ENCODE measurements at places on chromosomes 3 and 15.

GRCh38 chr3:75192146-75192616 is 471.9 kb upstream of the FRG2C start:
- DNase-seq, result peak; percentile 60

DNA sequence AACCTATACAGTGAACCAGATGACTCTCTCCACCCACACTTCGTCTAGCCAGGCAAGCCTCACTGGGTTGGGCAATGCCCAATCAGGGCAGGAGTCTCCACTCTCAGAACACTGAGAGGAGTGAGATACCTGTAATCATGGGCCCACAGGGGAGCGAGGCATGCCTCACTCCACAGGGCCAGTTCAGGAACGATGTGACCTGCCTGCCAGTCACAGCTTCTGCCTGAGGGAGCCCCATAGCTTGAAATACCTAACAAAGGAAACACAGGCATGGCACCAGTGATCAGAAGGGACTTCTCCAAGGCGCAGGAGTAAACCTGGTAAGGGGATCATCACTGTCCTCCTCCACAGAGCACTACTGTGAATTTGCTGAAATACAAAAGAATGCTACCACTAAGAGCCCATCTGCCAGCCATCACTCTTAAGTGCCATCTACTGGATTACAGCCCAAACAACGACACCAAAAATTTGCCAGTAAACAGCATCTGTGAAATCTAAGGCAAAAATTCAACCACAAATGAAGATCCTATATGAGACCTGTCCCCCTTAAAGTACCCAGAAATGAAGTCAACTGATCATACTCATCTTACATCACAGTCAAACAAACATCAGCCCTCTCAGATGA is 689.9 kb upstream of the SEMA6D start:
- no peak for DNase-seq

GRCh38 chr3:184335291-184335660 is 2.1 kb upstream of the FAM131A start:
- DNase-seq, result no peak

DNA sequence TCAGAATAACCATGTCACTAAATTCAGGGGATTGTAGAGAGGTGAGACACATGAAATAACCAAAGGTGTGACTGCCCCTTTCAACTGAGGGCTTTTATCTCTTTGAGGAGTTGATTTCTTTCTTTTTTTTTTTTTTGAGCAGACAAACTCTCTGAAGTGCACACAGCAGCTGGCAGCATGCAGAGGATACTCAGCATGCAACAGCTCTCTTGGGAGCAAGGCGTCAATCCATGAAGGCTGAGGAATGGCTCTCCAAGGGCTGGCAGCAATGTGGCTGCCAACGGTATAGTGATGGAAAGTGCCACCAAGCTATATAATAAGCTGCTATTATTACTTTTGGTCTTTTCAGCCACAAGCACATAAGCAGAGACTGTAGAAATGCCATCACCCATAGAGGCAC is 226.7 kb upstream of the FEZF2 start:
- DNase-seq, result no peak

DNA sequence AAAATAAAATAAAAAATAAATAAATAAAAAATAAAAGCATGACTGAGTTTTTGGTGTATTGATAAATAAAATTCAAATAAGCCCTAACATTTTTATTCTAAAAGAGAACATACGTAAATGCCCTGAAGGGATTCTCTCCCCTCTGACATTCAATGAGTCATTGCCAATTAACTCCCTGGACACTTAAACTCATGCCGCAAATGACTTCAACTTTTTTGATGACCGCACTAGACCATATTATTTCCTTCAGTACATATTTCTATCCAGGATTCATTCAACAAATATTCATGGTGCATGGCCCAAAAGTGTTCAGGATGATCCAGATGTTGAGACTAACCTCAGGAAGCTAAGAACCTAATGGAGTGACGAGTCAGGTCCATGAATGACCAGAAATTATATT is 195.9 kb upstream of the LRRN1 start:
- no peak for DNase-seq

DNA sequence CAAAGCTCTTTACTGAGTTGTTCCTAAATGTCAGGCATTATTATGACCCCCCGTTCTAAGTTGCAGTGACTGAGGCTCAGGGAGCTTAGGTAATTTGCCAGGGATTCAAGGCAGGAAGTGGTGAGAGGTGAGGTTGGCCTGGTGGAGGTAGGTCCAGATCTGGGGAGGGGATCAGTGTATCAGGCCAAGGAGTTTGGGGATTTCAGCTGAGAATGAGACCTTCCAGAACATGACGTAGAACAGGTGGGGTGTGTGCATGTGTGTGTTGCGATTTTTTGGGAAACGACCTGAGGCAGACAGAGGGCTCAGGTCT is 41.1 kb upstream of the MRPS22 start:
- no peak for DNase-seq

DNA sequence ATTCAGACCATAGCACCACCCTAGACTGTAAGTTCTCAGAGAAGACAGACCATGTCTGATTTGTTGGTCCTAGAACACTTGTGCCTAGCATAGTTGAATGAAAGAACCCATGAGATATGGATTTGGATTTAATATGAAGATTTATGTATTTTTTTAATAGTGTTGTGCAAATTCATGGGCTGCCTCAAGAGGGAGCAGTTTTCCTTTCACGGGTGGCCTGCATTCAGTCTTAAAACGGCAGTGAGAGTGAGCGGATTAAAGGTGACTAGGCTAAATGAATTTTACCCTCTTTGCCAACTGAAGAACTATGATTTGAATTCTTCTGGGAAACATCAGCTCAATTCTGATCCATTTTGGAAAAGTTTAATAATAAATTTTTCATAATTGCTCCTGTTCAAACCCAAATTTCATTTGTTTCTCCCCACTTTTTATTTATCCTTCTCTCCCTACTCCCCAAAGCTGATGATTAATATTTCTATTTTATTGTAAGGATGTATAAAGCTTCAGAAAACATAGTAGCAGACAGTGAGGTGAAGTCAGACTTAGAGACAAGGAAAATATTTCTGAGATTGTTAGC is 67.3 kb downstream of the MORC1 start:
- DNase-seq, result peak; percentile 33

DNA sequence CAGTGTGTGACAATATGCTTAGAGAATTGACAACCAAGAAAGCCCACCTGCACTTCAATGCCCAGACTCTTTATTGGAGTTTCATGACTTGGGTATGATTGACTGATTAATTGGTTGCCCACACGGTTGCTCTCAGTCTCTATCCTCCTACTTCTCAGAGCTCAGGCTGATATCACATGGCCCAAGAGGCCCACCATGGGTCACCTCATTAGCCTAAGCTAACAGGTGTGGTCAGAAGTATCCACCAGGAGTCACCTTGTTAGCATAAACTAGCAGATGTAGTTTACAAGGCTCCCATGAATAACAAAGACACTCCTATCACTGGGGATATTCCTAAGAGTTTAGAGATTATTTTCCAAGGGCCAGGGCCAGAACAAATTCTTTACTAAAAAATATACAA is 120.2 kb upstream of the MBNL1 start:
- no peak for DNase-seq

DNA sequence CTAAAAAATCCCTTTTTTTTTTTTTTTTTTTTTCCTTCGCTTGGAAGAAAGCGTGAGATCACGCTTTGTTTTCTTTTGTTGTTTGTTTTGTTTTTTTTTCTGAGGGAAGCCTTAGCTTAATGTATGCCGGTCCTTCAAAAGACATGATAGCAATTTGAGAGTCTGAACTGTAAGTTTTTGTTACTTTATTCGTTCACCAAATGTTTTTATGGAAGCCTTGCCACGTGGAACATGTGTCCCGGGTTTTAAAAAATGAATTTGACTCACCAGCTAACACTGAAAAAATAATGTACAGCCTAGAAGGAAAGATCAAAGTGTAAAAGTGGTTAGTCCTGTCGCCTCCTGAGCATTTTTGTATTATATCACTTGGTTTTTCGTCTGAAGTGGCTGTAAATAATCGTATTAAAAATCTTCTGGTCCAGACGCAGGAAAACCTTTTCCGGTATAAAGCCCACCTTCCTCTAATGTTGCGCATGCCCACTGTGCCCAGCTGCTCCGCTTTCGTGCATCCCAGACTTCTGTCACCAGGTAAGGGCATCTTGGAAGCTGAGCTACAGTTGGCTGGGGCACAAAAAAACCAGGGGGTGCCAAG is 795 bp upstream of the MYNN start:
- DNase-seq, result peak; percentile 84

DNA sequence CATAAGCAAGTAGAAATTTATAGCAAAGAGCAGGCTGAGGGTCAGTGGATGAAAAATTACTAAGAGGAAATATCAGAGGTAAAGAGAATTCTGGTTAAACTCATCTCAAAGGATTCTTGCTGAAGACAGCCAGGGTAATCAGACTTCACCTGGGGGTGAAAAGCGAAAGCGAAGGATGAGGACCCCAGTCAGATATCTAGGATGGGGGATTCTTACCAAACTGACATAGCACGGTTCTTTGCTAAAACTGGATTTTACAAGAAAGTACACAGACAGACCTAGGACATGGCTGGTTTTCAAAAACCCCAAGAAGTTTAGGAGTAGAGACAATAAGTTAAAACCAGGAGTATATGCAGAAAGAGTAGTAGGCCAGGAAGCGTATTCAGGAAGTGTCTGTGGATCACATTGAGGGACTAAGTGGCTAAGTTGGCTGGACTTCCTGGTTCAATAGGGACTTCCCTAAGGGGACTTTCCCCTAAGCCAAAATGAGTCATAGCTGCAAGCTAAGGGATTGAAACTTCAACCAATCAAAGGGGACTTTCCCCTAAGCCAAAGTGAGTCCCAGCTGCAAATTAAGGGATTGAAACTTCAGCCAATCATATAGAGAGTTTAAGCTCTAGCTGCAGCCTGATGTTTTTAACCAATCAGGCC is 2.4 kb upstream of the CFAP91 start:
- peak; percentile 36 for DNase-seq

GRCh38 chr3:10744098-10744465 is 71.9 kb upstream of the SLC6A11 start:
- DNase-seq, result no peak

DNA sequence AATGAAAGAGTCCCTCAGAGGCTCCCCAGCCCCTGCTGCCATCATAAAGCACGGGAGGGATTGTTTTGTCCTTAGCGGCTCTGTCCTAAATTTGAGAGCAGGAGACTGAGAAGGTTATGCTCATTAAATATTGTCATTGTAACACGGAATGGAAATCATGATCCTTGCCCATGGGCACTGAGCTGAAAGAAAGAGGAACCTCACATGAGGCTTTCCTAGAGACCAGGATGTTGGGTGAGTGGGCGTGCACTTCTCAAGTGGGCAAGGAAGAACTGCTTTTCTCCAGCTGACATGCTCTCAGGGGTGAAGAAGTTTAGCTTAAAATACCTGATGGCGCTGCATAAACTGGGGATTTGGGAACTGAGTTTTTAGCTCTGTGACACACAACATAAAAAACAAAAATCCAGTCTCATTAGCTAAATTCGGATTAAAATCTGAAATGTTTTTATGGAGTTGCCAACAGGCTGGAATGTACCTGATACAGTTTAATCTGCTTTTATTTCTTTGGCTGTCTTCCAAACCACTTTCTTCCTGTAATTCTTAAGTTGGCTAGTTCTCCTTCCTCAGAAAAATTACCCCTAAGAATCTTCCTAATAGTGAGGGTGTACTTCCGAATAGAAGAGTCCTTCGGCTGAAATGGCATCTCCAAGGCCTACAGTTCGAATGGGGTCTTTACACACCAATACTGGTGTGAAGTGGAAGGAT is 31.7 kb downstream of the ADPGK start:
- no peak for DNase-seq

DNA sequence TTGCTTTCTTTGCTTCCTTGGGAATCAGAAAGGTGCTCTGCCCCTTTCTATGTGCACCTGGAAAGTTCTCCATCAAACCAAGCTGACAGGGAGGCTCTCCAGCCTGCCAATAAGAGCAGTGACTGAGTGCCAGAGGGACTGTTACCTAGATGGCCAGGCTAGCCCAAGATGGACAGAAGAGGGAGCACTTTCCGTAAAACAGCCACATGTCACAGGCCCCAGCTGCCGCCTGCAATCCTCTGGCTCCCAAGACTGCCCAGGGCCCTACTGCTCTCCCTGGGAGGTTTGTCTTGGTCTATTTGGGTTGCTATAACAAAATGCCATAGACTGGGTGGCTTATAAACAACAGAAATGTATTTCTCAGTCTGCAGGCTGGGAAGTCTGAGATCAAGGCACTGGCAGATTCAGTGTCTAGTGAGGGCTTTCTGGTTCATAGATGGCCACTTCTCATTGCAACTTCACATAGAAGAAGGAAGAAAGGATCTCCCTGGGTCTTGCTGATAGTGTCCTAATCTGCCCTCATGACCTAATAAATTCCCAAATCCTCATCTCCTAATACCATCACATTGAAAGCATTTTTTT is 72.3 kb downstream of the TAMM41 start:
- no peak for DNase-seq

DNA sequence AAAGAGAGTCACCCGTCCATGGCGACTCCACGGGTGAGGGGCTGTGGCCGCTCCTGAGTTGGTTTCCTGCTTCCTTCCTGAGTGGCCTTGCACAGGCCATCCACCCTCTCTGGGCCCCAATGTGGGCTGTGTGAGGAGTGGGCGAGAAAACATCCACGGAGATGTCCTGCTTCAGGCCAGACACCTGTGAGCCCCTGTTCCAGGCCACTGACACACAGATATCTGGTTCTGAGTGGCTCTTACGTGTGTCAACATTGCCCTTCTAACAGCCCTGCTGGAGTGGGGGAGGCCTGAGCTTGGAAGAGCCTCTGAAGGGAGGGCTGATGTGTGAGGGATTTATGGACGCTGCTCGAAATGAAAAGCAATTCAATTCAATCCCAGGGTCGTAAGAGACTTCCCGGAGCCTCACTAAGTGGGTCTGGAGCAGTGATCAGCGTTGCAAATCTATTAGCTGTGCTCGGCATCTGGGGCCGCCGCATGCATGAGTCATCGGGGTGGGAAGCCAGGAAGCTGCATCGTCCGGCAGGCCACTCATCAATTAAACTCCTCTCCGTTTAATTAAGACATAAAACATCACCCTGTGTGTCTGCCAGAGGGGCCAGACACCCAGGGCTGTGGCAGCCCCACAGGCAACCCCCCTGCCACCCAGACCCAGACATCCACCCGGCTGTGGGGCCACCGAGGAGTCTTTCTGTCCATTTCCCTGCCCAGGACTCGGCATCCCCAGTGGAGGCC is 20.0 kb upstream of the PRR23E start:
- peak; percentile 85 for DNase-seq
